Activated gamma-delta T cell (primary cell): ENCODE measurements at places on chromosomes 16 and 17.

GRCh38 chr17:66309793-66310192, 7.4 kb downstream of the PRKCA start:
- no peak for DNase-seq

GRCh38 chr16:1430214-1430758, 592 bp upstream of the PERCC1 start:
- no peak for DNase-seq

- DNase-seq = no peak
These were observed 287.1 kb upstream of the DYNLRB2 start for GRCh38 chr16:80253741-80254140.

DNA sequence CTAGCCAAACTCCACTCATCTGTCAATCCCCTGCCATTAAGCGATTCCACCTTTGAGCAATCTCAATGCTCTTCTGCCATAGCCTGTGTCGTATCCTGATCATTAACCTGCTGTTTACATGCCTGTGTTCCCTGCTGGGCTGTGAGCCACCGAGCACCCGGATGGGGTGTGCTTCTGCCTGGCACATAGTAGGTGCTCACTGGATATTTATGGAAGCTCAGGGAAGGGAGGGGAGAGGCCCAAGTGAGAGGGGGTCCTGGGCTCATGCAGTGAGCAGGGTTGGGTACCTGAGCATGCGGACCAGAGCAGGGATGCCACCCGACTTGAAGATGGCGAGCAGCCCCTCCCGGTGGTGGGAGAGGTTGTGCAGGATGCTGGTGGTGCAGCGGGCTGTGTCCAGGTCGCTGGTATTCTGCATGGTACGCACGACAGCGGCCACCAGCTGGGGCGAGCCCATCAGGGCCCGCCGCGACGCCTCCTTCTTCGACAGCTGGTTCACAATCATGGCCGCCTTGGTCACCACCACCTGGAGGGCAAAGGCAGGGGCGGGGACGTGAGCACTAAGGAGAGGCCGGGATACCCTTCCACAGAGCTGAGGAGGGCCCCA, 17.7 kb downstream of the JUP start:
- DNase-seq = no peak

DNA sequence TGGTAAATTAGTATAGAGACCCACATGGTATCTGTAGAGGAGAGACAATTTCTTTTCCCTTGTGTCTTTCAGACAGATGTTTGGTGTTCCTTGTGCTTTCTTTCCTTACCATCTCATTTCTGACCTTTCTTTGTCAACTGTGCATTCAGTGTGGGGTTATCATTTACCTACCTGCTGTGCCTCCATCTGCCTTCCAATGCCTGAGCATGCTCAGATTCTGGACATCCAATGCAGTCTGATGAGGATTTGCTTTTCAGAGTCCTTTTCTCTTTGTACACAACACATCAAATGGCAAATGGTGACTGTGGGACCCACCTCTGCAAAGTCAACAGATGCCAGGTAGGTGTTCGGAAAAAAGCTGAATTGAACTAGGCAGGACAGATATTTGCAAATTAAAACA, 364.8 kb downstream of the CA10 start:
- DNase-seq = no peak

DNA sequence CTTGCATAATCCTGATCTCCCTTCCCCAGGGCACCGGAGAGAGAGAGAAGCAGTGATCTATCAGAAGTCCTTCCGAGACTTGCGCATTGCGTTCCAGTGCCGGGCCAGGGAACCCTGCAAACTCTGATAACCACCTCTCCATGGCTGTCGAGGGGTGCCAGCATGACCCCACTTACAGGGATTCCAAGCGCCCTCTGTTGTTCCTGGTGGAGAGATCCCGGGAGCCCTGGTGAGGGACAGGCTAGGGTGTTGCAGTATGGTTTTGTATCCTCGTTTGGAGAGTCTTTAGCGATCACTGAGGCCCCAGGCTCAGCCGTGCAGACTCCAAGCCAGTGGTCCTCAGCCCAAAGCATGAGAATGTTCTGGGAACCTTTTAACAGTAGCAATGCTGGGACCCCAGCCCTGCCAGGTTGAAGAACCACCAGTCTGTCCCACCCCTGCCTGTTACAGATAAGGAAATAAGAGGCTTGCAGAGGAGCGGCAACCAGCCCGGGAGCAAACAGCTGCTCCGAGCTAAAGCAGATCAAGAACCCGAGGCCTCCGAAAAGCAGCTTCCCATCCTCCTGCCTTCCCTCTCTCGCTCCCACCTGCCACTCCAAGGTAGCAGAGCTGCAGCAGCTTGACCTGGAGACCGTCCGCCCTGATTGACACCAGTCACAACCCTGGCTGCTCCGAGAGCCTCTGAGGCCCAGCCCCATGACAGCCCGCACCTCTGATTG, 150.3 kb upstream of the RPL38 start:
- DNase-seq = no peak

- no peak for DNase-seq
These were observed 22.1 kb downstream of the COQ7 start for GRCh38 chr16:19089410-19089955.

DNA sequence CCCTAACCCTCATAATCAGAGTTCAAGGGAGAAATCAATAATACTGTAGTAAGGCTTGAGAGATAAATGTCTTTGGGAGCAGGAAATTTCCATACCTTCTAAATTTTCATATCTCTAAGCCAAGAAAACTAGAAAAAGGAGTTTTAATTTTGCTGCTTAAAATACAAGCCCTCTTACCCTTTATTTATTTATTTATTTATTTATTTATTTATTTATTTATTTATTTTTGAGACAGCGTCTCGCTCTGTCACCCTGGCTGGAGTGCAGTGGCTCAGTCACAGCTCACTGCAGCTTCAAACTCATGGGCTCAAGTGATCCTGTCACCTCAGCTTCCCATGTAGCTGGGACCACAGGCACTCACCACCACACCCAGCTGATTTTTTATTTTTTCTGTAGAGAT, 69.0 kb upstream of the GNAO1 start:
- DNase-seq = no peak

- DNase-seq = no peak
These were observed 1.5 kb downstream of the SOCS7 start for GRCh38 chr17:38353086-38353604.

- peak; percentile 75 for DNase-seq
These were observed 597 bp downstream of the LIG3 start for GRCh38 chr17:34980681-34981537.

DNA sequence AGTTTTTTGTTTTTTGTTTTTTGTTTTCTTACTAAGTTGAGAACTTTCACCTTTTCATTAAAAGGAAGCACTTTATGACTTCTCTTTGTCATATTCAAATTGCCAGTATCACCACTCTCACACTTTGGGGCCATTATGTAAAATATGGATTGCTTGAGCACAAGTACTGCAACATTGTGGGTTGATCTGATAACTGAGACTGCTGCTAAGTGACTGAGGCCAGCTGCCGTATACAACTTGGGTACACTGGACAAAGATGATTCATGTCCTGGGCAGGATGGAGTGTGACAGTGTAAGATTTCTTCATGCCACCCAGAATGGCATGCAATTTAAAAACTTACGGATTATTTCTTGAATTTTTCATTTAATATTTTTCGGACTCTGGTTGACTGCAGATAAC, 7.8 kb downstream of the TTC19 start:
- DNase-seq = no peak

DNA sequence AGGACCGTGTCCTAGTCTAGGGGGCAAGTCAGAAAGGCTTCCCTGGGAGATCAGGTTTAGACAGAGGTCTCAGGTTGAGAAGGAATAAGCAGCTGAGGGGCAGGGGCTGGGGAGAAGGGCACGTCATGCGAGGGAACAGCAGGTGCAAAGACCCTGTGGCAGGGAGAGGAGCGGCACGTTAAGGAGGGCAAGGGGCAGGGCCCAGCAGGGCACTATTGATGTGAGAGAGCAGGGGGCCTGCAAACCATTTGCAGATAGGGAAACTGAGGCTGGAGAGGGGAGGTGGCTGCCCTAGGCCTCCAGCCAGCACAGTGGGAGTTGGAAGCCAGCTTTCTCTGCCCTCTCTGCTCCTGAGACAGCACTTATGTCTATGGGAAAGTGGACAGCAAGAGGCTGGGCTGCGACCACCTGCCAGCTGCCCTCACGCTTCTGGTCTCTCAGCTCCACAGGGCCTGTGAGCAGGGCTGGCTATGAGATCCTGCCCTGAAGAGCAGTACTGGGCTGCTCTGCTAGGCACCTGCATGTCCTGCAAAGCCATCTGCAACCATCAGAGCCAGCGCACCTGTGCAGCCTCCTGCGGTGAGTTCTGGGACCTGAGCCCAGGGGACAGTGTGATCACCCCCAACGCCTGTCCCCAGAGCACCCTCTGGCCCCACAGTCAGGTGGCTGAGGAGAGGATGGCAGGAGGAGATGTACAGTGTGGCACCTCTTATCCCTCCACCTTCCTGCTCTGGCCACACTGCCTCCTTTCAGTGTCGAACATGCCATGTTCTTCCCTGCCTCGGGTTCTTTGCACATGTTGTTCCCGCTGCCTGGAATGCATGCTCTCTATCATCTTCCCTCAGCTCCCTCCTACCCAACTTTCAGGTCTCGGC, 61.5 kb downstream of the USP22 start:
- no peak for DNase-seq

DNA sequence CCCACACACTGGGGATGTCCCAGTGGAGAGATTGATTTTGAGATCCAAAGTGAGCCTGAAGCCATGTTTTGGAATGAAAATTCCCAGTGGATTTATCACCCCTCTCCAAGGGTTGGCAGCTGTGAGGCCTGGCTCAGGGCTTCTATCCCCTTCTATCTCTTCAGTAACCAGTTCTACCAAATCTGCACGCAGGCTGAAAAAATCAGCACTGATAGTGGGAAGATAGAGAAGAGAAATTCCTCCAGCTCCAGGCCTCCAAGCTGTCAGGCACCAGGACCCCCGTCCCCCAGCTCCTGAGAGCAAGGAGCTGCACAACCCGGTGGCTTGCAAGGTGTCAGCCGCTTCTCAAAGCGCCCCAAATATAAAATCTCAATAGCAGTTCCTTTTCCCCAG, 1.0 kb downstream of the FLOT2 start:
- DNase-seq = no peak

DNA sequence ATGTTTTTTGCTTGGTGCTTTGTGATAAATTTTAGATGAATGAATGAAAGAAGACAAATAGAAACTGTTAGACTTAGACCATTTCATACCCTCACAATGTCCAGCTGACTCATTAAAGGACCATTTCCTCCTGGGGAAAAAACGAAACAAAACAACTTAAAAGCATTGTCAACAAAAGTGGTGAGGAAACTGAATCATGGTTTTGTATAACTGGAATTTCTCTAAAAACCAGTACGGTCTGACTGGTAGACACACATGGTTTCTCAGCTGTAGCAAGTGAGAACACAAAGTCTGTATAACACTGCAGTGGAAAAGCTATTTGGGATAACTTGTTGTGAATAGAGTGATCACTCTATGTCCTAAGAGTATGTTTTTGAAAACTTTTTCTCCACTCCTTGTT, 5.3 kb upstream of the DDX52 start:
- no peak for DNase-seq

DNA sequence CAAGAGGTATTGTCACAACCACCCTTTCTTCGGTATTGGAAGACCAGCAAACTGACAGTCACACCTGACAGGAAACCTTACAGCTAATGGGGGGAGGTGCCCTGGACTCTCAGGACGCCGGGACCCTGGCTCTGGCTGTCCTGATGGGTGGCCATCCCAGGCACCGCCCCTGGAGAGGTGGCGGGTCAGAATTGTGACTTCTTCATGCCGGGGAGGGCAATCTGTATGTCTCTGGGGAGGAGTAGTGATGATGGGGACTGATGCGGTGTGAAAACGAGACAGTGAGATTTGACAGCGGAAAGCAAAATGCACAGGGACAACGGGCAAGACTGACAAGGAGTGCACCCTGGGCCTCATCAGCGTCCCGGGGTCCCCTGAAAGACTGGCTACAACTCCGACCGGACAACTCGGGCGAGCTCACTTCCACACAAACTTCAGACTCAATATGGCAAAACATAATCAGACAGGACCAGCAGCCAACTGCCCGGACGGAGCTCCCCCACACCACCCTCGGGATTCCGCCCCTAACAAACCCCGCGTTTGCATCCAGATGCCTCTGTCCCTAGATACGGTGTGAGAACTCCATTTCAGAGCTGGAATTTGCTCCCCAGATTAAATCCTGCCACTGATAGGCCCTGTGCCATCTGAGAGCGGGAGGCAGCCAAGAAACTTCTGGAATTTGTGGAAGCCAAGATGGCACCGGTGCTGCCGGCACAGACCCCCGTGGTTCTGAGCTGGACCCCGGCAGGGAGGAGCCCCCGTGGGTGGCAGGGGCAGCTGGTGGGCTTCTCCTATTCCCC, 83.6 kb upstream of the CREBBP start:
- no peak for DNase-seq

GRCh38 chr16:74997042-74997491, 1.8 kb upstream of the ZNRF1 start:
- no peak for DNase-seq

DNA sequence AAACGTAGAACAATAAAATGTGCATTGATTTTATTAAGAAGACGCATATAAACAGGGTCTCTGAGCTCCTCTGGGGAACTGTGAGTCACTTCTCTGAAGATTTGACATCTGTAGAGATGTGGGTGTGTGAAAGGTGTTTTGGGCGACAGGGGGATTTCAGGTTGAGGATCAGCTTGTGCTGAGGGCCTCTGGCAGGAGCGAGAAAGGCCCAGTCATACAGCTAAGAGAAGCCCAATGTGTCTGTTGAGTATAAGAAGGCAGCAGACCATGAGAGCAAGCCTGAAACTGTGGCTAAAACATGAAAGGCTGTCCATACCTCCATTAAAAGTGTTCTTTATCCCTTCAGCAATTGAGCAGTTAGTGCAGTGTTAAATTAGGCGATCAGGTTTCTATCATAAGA, 406.5 kb upstream of the MON1B start:
- DNase-seq = no peak

- no peak for DNase-seq
These were observed 325.4 kb downstream of the SEC14L1 start for GRCh38 chr17:77466140-77466539.

DNA sequence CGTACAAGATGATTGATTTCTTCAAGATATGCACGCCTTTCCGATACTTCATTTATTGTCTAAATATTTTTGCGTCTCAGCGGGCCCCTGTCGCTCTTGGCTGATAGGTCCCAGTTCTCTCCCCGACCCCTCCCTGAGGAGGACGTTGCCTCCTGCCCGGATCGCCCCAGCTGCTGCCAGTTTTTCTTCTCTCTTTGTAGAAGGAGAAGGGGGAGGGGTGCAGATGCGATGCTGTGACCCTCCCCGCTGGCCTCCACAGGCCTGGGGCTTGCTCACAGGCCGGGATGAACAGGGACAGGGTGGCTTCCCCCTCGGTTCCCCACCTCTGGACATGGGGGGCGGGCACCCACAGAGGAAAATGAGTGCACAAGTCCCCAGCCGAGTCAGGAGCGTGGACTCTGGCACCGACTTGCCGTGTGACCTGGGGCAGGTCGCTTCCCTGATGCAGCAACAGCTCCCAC, 53.6 kb upstream of the ZC3H18 start:
- DNase-seq = no peak

DNA sequence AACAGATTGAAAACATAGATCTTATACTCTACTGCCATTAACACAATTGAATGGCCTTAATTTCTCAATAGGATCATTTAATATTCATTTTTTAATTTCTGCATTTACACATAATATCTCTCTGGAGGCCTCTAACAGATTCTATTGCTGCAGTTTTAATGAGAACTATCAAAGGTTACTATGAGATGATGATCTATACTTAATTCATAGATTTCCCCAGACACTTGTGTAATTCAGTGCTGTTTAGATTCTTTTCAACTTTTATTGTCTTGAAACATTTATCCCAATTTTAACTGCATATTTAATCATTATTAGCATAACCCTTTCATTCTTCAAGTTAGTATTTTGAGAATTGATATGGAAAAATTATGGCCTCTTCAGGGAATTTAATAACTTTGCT, 1056.5 kb upstream of the CDH8 start:
- DNase-seq = no peak

- no peak for DNase-seq
These were observed 121.2 kb downstream of the RPTOR start for GRCh38 chr17:80665792-80666191.
